ENCODE measurements at places on chromosomes 12 and 14. TPM values are rescaled to one million over a fixed set of nuclear protein-coding genes. Genes with fewer than 3 reads are reported as not detected.

Gene CDCA4
- 47.7 TPM for total RNA-seq

Gene TXNDC16
- 4.7 TPM for total RNA-seq

Gene ST8SIA1
- 10.1 TPM for total RNA-seq

Gene DLST
- total RNA-seq = 53.2 TPM

Gene COCH
- 3.2 TPM for total RNA-seq
